Stimulated activated CD8-positive, alpha-beta memory T cell treated with anti-CD3 and anti-CD28 coated beads, Interleukin-7, amount 100 ng/mL, for 48 hours (primary cell): ENCODE measurements at places on chromosomes 5 and 9.

DNA sequence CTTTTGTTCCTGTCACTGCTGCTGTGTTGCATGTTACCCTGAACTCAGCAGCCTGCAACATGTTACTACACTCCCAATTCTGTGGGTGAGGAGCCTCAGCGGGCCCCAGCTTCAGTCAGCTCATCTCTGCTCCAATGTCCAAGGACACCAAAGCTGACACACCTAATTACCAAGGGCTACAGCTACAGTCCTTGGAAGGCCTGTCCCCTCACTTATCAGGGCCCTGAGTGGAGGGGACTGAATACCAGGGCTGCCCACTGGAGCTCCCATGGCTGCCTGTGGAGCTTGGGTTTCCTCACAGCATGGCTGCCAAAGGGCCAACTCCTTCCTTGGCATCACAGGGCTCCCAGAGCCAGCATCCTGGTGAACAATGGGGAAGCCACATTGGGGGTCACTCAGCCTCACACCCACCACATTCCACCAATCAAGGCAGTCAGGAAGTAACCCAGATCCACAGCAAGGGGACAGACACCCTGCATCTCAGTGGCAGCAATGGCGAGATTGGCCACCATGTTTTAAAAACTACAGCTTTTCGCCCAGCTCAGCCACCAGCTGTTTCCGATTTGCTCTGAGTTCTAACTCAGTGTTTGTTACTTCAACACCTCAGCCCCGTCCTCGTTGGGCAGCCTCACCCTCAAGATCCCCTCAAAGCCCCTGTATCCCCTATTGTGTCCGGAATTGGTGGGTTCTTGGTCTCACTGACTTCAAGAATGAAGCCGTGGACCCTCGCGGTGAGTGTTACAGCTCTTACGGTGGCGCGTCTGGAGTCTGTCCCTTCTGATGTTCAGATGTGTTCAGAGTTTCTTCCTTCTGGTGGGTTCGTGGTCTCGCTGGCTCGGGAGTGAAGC is 18.9 kb downstream of the SEMA4D start:
- peak; percentile 54 for DNase-seq

- DNase-seq: no peak
Measured at GRCh38 chr5:81269751-81270393, 31.5 kb upstream of the ZCCHC9 start.

GRCh38 chr9:130045725-130046450 is 2.9 kb upstream of the FNBP1 start:
- DNase-seq: no peak

- no peak for DNase-seq
Measured at GRCh38 chr5:166834246-166834645, 1457.2 kb upstream of the WWC1 start.

GRCh38 chr5:135318037-135318436 is 81.0 kb downstream of the MACROH2A1 start:
- DNase-seq: no peak

DNA sequence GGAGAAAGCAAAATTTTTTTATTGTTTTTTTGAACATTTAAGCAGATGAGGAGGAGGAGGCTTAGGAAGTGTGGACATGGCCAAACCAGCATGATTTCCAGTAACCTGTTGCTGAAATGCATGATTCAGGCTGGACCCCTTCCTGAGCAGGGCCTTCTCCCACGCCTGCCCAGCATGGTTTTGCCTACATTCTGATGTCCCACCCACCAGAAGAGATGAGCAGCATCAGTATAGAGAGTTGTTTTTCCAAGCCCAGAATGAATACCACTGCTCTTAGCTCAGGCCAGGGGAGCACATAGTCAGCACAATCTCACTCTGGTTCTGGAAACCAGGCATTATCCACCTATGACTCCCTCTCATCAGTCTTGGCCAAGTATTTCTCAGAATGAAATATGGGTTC is 90.1 kb downstream of the PAPPA start:
- no peak for DNase-seq

GRCh38 chr5:16944816-16945562 is 8.9 kb upstream of the MYO10 start:
- DNase-seq: no peak

GRCh38 chr5:84249918-84250630 is 134.6 kb downstream of the EDIL3 start:
- no peak for DNase-seq

DNA sequence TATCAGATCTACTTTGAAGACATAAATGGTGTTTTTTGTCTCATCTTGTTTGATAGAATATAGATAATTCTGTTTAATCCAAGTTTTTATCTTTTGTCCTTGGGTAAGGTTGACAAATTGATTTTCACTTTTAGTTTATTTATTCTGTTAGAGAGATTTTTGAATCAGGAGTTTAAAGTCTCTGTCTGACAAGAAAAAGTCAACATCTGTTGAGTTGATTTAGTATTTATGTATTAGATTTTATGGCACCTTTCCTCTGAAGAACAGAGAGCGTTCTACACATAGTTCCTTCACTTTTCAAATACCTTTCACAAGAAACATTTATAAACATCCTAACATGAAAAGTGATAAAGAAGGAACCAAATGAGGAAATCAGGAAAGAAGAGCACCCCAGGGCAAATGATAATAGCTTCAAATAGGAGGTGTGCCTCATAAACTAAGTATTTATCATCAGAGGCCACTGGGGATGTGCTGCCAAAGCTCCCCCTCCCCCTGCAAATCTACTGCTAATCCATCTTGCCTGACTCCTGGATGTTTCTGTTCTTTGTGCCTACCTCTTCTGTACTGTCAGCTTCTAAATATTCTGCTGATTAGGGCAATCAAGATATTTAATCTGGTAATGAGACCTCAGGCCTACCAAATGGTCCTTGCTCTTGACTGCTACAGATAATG is 457.7 kb upstream of the CHD1 start:
- no peak for DNase-seq

DNA sequence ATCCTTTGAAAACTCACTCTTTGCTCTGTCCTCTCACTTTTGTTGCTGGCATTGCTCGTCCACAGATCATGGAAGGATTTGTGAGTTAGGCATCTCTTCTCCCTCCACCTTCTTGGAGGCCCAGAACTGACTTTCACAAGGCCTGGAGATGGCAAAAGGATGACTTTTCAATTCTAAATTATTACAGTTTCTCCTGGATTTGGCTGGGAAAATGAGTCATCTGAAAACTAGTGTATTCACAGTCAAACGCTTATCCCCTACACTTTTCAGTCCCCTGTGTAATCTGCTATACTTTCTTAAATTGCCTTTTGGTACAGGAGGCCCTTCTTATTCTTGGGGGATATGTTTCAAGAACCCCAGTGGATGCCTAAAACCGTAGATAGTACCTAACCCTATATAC is 35.6 kb downstream of the ADRA1B start:
- DNase-seq: no peak

GRCh38 chr5:112757468-112758208 is 20.0 kb downstream of the APC start:
- no peak for DNase-seq

DNA sequence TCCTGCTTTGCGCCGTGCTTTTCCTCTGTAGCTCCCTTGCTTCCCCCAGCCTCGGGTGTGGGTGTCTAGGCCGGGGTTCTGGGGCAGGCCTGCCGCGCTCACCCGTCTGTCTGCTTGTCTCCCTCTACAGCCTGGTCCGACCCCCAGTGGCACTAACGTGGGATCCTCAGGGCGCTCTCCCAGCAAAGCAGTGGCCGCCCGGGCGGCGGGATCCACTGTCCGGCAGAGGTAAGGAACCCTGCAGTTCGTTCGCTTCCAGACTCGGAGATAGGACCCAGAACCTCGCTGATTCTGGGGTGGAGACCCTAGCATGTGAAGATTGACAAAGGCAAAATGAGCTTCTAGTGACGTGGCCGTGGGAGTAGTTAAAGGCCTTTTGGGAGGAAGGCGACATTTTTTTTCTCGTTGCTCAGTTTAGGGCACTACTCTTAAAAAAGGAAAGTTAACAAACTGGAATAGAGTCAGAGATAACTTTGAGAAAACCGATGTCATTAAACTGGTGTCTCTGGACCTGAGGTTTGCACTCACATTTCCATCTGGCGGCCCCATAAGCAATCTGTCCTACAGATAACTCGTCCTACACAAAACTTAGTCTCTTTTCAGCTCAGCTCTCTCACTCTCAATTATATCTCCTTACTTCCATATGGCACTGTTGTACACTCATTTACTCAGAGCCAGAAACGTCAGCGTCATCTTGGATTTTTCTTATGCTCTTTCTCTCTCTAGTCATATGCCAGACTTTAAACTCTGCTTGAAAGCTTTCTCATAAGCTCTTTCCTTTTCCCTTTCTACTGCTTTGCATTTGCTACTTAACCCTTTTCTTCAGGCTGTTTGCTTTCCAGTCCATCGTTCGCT is 561 bp downstream of the SEC61B start:
- no peak for DNase-seq

- DNase-seq: no peak
Measured at GRCh38 chr5:95861221-95861863, 38.8 kb upstream of the GLRX start.

GRCh38 chr5:180862645-180863044 is 1.6 kb upstream of the ZFP62 start:
- DNase-seq: no peak

GRCh38 chr9:19033015-19033414 is at the start of gene SAXO1:
Gene SAXO1, minus strand, starts transcription at chr9:19033209. Its CDS starts 301 bp downstream, at chr9:19032908.
- DNase-seq: no peak

GRCh38 chr9:2817999-2818803 is 25.7 kb downstream of the PUM3 start:
- DNase-seq: no peak

DNA sequence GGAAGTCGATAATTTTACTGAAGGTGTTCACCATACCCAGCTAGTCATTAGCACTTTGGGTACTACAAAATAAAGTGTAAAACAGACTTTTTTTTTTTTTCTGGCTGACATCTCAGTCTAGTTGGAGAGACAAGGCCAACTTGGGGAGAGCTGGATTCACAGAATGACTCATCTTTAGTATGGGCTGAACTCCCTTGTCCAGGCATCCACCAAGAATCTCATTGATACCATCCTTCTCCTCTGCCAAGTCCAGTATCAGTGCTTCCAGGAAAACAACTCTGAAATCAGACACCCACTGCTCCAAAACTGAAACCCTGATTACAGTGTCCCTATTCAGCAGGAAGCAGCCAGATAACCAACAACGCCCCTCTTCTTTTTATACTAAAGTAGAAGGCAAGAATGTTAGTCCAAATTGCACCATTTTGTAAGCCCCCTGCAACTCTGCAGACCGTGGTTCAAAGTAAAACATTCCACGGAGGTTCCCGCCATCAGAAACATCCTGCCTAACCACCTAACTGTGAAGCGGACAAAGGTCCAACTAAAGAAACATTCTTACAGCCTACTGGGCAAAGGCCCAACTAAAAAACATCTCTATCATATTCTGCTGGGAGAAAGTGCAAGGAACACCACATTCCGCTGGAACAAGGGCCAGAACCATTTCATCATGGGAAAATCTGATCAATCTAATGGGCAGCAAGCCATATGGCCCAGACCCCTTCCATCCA is 728.2 kb downstream of the BRINP1 start:
- no peak for DNase-seq

DNA sequence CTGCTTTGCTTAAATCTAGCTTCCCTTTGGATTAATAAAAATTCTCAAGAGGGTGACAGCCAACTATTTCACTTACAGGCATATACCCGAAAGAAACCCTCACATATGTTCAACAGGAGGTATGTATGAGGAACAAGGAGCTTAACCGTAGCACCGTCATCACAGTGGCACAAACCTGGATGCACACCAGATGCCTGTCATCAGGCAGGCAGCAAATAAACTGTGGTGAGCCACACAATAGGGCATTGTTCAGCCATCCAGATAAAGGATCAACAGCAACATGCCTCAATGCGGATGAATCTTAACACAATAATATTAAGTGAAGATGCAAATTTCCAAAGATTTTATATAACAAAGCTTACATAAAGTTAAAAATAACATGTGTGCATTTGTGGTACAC is 5.5 kb upstream of the TNFSF15 start:
- DNase-seq: no peak

GRCh38 chr9:93593144-93593658 is 16.8 kb downstream of the PHF2 start:
- no peak for DNase-seq

DNA sequence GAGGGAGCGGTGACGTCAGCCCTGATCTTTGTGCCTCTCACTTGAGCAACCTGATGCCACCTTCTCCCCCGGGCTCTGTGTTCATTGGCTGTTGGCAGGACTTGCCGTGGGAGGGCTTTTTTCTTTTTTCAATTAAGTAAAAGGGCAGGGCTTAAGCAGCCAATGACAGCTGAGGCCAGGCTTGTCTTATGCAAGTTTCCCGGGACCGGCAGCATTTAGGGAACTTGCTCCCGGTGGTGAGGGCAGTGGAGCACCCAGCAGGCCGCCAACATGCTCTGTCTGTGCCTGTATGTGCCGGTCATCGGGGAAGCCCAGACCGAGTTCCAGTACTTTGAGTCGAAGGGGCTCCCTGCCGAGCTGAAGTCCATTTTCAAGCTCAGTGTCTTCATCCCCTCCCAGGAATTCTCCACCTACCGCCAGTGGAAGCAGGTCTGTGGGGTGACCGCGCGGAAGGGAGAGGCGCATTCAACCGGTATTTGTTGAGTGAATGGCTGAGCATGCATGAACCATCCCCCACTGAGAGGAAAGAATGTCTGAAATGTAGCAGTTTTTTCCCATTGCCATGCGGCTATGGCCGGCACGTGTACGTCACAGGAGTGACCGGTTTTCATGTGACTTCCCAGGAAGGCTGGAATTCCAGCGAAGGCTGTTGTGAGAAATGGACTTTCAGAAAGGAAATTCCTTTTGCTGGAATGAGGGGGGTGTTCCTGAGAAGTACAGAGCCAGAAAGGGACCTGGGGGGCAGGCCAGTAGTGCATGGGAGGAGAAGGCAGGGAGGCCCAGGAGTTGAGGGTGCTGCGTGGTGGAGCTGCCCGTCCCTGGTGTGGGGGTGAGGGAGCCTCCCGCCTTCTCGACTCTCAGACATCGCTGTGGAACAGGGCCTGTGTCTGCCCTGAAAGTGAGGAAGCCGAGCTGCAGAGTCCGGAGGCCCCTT is 29.0 kb downstream of the PTGES2 start:
- peak; percentile 68 for DNase-seq

DNA sequence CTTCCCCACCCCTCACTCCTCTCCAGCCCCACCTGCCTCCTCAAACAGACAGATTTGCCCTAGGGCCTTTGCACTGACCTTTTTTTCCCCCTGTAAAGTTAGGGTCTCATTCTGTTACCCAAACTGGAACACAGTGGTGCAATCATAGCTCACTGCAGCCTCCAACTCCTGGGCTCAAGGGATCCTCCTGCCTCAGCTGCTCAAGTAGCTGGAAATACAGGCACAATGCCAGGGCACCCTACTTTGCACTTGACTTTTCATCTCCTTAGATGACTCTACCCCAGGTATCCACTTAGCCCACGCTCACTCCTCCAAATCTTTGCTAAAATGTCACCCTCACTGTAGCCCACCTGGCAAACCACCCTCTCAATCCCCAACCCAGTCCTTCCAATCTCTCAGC is 2.2 kb downstream of the DYNC2I2 start:
- DNase-seq: no peak
